ENCODE measurements at places on chromosomes 4 and X.

DNA sequence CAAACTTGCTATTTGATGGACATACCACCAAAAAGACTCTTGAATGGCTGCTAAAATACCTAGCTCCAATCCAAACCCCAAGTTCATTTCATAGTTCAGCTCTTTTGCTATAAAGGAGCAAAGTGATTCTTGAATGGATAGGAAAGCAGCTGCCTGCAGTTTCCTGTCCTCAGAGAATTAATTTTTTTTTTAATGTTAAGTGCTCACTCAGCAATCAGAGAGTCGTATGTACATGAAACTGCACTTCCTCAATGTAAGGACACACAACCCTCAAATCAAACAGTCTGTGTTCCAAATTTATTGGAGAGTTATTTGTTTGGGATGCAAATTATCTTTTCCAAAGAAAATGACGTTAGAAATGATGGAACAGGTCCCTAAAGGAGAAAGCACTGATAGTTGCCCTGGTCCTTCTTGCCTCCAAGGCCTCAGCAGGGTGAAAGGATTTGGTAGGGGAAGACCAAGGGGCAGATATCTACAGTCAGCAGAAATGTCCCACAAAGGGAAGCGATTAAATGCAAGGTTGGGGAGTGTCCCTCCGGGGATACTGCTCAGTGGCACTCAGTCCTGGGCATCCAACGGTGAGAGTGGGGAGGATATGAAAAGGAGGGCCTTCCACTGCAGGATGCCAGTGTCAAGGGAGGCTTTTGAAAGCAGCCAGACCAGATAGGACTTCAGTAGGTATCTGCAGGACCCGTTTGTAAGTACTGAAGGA, 67.2 kb upstream of the RASGEF1B start:
- DNase-seq, result no peak

GRCh38 chr4:20617678-20618396, 82.4 kb upstream of the PACRGL start:
- no peak for DNase-seq

GRCh38 chr4:107148904-107149303, 112.8 kb upstream of the DKK2 start:
- DNase-seq, result no peak

DNA sequence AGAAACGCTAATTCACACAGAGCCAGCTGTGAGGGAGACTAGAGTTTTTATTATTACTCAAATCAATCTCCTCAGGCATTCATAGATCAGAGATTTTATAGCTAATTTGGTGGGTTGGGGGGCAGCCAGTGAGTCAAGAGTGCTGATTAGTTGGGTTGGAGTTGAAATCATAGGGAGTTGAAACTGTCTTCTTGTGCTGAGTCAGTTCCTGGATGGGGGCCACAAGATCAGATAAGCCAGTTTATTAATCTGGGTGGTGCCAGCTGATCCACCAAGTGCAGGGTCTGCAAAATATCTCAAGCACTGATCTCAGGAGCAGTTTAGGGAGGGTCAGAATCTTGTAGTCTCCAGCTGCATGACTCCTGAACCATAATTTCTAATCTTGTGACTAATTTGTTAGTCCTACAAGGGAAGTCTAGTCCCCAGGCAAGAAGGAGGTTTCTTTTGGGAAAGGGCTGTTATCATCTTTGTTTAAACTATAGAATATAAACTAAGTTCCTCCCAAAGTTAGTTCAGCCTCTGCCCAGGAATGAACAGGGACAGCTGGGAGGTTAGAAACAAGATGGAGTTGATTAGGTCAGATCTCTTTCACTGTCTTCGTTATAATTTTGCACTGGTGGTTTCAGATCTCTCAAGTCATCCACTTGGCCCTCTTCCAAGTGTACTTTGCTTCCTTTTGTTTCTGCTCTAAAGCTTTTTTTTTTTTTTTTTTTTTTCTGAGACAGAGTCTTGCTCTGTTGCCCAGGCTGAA, 5.4 kb upstream of the NAA11 start:
- DNase-seq, result no peak

GRCh38 chr4:83542225-83542624, 6.3 kb downstream of the GPAT3 start:
- DNase-seq, result no peak

GRCh38 chrX:47380268-47380667, 9.9 kb downstream of the ZNF157 start:
- DNase-seq, result peak; percentile 58

DNA sequence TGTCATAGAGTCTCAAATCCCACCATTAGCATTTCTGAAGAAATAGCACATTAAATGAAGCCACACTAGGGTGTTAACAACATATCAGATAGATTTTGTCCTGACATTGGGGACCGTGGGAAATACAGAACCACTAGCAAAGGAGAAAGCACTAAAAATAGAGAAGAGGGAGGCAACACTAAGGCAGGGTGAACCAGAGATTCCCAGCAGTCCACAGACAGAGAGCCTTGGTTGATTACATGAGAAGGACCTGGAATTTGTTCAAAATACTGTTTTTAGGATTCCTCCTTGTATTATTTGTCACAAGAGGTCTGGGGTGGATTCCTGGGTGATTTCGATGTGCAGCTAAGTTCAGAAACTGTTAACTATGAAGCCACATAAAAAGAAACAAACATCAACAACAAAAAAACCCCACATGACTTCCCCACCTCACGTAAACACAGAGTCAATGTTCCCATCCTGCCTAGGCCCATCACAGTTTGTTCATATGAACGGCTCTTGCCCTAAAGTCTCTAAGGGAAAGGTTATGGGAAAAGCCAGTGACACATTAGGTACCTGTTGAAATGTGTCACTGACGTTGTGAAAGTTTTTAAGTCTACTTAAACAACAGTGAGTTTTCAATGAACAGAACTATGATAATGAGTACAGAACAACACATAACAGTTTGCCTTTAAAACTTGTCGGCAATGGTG, 23.6 kb upstream of the GRSF1 start:
- DNase-seq, result peak; percentile 5

GRCh38 chr4:56464581-56464980, 2.8 kb upstream of the SRP72 start:
- no peak for DNase-seq

GRCh38 chr4:23747281-23747735, 142.5 kb downstream of the PPARGC1A start:
- no peak for DNase-seq

DNA sequence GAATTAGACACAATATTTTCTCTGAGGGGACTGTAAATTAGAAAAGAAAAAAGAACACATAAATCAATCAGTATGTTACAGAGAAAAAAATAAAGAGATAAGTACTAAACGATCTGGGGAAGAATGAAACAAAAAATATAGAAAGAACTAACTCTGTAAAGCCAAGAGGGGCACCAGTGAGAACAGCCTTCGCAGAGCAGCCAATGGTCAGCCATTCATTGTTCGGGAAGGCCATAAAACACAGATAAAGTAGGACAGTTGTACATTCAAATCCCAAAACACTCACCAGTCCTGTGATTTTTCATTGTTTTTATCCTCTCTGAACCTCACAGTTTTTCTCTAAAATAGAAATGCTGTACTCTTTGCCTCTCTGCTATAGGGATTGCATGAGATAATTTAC, 127.9 kb downstream of the NEK1 start:
- DNase-seq, result no peak

- no peak for DNase-seq
Observed at GRCh38 chr4:139530833-139531427, 25.1 kb downstream of the SETD7 start.

DNA sequence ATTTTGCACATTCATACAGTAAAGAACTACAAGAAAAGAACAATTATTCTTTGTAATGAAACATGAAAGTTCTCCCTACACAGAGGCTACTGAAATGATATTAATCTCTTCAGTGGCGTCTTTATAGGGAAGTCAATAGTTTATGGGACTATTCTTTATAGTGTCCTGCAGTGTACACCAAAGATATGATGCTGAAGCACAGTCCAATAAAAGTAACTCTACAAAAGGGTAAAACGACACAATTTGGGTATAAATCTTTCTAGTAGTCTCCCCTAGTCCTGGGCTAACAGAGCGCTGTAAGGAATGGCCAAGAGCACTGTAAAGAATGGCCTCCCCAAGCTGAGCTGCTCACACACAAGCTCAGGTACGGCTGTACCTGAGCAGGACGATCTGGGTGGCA, 101.1 kb upstream of the FUNDC1 start:
- no peak for DNase-seq

DNA sequence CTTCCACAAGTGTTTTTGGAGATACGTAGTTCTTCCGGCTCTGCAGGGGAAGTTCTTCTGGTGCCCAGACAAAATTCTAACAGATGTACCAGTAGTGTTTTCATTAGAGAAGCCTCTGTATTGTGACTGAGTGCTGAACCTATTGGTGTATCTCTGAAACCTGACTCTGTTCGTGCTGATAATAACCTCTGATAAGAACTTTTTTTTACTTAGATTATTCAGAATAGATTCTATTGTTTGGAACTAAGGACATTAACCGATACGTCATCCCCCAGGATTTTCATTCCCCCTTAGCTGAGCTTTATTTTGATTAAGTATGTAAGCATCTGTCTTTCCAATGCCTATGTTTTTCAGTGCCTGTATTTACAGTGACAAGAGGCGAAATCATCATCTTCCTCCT, 362.9 kb downstream of the PDGFC start:
- DNase-seq, result no peak

DNA sequence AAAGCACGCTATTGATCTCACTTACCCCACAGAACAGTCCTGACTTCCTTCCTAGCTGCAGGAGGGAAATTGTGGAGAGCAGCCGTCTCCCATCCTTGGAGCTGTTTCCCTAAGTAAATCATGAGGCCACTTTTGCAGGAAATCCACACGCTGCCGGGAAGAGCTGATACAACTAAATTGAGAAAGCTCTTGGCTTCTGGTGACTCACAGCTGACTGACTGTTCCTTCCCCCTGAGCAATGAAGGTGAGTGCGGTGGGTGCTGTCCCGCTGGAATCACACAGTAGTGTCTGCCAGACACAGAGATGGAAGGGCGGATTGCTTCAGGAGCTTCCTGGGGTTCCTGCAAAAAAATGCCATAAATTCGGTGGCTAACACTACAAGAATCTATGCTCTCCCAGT, 268.9 kb downstream of the ASMT start:
- no peak for DNase-seq

GRCh38 chr4:88526221-88526815, 2.7 kb upstream of the PYURF start:
- DNase-seq, result no peak

DNA sequence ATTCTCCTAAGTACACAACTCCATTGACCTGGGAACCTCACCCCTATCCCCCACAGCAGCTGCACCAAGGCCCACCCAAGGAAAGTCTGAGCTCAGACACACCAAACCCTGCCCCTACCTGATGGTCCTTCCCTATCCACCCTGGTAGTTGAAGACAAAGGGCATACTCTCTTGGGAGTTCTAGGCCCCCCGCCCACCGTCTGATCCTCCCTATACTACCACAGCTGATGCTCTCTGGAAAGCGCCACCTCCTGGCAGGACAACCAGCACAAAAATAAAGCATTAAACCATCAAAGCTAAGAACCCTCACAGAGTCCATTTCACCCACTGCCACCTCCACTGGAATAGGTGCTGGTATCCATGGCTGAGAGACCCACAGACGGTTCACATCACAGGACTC, 83.6 kb downstream of the ANAPC10 start:
- no peak for DNase-seq

GRCh38 chrX:47467106-47467505, 15.9 kb downstream of the ZNF41 start:
- no peak for DNase-seq

- no peak for DNase-seq
Observed at GRCh38 chr4:37757121-37757520, 69.4 kb upstream of the PGM2 start.

DNA sequence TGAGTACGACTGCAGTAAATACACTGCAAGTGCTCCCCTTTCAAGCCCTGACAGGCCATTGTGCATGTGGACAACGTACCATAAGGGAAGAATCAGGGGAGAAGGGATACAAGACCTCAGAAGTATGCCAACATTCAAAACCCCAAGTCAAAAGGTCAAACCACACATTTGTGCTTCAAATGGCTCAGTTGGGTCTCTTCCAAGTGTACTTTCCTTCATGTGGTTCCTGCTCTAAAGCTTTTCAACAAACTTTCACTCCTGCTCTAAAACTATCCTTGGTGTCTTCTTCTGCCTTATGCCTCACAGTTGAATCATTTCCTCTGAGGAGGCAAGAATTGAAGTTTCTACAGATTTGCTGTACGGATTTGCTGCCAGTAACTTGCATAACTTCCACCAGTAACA, 305.7 kb upstream of the SLIT2 start:
- DNase-seq, result no peak

GRCh38 chrX:45300638-45301037, 100.0 kb upstream of the DIPK2B start:
- no peak for DNase-seq

GRCh38 chr4:87560802-87561201, 31.6 kb upstream of the SPARCL1 start:
- no peak for DNase-seq

DNA sequence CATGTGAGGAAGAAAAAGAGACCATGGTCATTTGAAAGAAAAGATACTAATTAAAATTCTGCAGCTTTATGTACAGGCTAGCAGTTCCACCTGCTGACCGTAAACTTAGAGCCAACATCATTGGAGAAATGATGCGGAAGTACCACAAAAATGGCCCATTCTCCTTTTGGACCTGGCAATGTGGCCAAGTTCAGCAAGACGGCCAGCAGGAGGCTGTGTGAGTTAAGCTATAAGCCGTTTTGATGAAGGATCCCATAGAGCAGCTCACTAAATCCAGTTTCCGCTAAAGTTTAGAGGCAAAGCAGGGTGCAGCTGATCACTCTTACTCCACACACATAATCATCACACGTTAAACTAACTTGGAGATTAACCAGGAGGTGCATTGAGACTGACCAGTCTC, 133.8 kb downstream of the LDB2 start:
- DNase-seq, result no peak

- no peak for DNase-seq
Observed at GRCh38 chr4:2591189-2591588, 54.7 kb downstream of the FAM193A start.

GRCh38 chr4:173360587-173361221, 10.1 kb upstream of the SAP30 start:
- DNase-seq, result no peak

Measured in GM12864 (cell line).